Ascending aorta (tissue), 2 donors: ENCODE measurements at places on chromosomes 11 and 22.

GRCh38 chr11:121099364-121099763, 1.7 kb upstream of the TECTA start:
- no peak for DNase-seq

- DNase-seq = no peak
Observed at GRCh38 chr11:121437018-121437685, 15.0 kb upstream of the SORL1 start.

DNA sequence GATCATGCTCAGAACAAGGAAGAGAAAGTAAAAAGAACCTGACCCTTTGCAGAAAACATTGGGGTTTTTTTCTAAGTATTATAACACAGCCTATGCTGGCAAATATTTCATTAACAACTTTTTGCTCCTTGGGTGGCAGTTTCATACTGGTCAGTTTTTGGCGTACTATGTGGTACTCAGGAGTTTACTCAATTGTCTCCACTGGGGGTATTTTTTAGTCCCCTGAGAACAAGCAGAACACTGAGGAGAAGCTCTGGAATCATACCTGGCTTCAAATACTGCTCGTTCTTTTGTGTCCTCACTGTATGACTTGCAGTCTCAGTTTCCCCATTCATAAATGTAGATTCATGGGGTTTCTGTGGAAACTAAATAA, 90.4 kb downstream of the SERGEF start:
- DNase-seq = no peak

GRCh38 chr11:33775832-33776470, 1.6 kb upstream of the FBXO3 start:
- DNase-seq = no peak

DNA sequence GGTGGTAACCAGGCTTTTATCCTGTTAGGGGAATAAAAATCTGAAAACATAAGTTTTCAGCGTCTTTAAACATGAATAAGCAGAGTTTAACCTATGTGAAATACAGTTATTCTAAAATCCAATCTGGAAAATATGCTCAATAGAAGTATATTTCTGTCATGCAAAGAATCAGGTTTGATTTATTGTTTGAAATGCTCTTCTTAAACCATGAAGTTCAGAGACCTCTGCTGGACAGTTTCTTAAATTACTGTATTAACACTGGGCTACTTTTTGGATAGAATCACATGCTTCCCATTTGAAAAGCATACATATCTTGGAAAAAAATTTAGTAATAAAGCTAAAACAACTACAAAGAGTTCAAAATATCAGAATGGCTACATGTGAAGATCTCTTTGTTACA, 25.4 kb downstream of the APIP start:
- DNase-seq = no peak

DNA sequence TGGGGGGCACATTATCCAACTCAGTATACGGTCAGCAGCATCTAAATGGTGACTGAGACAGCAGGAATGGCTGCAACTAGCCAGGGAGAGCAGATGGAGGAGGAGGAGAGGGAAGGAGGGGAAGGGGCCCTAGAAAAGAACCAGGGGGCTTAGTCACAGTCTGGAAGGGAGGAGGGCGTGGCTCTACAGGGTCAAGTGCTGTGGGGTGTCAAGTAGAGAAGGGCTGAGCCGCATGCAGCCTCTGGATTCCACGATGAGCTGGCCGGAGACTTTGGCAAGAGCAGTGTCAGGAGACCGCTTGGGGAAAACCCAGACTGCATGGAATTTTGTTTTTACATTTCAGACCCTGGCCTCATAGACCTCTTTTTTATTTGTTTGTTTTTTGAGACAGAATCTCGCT, 25.8 kb upstream of the PPFIA1 start:
- no peak for DNase-seq

DNA sequence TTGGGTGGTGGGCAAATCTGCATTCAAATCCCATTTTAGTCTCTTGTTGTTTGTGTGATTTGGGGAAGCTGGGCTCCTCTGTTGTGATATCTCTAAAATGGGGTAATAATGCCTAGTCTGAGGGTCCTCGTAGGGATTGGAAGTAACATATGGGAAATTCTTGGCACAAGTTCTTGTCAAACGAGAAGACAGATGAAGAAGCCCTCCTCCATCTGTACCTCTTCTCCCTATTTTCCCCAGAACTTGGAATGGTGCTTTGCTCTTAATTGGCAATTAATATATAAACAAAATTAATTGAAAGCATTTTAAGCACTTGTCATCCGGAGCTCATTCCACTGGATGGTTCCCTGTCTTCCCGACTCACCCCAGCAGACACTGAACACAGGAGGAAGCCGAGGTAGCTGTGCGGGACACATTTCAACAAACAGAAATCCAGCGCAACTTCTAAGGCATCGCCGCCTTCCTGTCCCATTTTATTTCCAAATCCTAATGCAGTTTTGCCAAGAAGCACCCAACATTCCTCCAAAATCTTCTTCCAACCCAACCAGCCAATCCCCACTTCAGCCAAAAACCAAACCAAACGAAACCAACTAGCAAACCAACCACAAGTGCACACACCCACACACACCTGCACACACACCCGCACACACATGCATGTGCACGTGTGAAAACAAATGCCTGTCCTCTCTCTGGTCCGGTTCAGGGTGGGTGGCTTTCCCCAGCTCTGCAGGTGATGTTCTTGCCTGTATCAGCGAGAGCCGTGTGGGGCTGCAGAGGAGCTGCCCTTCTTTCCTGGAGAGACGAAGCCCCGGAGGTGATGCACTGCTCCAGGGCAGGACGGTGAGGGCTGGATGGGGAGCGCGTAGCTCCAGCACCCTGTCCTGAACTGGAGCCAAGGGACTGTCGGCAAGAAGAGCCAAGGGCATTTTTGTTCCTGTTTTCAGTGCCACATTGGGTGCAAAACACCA, 100.8 kb upstream of the B3GAT1 start:
- no peak for DNase-seq

GRCh38 chr11:106276126-106276525, 198.7 kb downstream of the AASDHPPT start:
- no peak for DNase-seq

DNA sequence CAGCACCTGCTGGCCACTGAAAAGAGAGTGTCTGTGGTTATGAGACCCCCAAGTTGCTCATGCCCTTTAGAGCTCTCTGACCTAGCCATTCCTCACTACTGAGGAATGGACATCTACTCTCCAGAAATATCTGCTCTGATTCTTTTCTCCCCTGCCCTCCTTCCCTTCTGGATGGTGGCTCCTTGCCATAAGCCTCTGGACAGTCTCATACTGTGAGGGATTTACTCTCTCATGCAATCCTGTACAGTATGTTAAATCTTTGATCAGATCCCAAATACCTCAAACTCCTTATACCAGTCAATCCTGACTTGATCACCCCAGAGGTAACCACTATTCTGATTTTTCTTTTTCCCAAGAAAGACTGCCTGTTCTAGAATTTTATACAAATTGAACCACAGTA, 80.7 kb downstream of the ARHGAP20 start:
- no peak for DNase-seq

DNA sequence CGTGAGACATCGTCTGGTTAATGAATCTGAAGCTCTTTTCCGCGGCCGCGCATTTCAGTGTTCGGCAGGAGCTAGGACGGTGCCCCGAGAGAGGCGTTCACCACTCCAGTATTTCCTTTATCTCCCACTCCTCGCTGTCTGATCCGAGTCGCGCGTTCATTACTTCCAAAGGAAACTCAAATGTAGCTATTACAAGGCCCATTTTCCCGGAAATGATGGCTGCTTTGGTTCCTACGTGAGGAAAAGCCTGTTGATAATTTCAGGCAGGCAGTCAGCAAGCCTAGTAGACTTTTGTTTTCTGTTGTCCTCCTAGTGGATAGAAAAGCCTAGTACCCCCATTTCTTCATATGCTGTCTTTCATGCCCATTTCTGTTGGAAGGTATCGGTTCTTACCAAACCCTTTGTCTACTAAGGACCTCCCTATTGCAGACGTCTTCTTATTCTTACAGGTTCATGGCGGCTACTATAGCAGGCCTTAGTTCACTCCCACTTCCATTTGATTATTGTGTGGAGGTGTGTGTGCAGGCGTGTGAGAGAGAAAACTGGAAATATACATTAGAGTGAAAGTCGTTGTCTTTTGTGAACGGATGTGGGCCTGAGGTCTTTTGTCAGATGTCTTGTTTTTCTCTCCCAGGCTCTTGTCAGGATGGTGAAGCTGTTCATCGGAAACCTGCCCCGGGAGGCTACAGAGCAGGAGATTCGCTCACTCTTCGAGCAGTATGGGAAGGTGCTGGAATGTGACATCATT, 737 bp downstream of the RBM4 start:
- DNase-seq = no peak

DNA sequence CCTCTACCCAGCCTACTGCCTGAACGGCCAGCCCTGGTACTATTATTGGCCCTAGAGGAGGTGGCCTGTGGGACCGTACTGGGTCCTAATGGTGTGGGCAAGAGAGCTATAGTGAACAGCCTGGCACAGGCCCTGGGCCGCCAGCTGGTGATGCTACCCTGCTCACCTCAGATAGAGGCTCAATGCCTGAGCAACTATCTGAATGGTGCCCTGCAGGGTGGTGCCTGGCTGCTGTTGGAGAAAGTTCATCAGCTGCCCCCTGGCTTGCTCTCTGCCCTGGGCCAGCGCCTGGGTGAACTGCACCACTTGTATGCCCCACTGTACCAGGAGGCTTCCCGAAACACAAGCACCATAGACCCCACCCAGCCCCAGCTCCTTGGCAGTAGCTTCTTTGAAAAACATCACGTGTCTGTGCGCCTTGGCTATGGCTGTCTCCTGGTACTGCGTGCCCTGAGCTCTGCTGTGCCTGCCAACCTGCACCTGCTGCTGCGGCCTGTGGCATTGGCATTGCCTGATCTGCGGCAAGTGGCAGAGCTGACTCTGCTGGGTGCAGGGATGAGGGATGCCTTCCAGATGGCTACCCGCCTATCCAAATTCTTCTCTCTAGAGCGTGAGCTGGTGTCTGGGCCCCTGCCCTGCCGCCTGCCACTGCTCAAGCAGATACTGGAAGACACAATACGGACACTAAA, 49.0 kb downstream of the DNHD1 start:
- no peak for DNase-seq

DNA sequence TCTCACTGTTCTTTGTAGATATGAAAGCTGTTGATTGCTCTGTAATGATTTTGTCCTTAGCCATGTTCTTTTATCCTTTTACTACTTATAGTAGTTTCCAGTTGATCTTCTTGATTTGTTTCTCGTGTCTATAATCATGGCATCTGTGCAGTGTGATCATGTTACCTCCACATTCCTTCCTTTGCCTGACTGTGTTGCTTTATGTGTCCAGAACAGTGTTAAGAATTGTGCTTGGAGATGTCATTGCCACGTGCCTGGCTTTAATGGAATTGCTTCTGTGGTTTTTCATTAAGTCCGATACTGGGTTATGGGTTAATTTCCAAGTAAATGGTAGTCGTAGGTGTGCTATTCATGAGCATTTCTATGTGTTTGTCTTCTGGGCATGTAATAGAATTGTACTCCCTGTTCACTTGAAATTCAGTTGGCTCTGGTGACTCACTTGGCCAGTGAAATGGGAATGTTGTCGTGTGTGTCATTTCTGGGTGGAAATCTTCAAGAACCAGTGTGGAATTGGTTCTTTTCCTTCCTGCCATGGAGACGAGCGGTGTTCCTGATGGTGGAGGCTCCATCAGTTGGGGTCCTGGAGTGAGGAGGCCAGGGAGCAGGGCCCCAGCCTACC, 6.8 kb downstream of the GTSE1 start:
- DNase-seq = no peak

- DNase-seq = no peak
Observed at GRCh38 chr11:117492578-117493251, 165.1 kb downstream of the CEP164 start.

DNA sequence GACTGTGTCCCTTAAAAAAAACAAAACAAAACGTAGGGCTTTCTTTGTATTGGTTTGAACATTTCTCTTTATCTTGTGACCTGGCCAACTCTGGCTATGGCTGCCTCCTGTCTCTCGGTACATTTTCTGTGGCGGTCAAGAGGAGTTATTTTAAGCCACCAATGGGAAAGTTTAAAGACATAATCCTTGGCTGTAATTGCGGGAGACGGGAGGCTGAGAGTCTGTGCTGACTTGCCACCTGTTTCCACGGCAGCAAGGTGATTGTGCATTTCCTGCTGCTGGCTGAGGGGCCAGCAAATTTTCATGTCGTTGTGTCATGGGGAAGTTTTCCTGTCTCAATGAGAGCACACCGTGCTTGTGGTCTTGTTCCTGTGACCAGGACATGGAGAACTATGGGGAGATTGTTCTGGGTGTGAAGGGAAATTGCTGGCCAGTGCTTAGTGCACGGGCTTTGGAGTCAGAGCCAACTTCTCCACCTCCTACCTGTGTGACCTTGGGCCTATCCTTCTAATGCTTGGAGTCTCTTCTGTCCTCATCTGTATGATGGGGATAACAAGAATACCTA, 11.0 kb downstream of the PTPRJ start:
- DNase-seq = no peak

DNA sequence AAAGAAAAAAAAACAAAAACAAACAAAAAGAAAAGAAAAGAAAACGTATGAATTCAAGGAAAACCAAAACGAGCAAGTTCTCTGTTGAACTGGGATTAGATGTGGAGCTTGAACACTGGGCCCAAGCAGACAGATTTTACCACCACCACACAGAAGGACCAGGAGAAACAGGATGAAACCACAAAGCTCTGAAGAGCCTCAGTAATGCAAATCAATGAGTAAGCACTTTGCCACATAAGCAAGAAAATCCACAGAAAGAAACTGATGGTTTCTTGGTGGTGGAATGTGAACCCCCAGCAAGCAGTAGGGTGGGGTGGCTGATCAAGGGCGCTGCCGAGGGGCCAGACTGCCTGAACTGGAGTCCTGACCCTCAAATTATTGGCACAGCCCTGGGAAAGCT, 50.9 kb upstream of the NFRKB start:
- DNase-seq = no peak

DNA sequence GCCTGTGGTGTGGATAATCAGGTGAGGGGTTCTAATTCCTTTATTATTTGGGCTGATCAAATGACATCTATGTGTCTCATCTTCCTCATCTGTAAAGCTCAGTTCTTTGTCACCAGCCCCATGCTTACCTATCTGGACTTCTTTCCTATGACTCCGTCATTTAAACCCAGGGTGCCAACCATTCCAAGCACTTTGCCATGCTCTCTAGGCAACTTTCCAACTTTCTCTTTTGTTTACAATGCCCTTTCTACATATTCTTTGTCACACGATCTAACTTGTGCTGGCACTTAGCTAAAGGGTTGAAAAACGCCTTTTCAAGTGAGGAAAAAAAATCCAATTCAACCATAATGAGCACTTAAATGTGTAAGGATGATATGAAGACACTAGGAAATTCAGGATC, 27.9 kb downstream of the EXPH5 start:
- no peak for DNase-seq

DNA sequence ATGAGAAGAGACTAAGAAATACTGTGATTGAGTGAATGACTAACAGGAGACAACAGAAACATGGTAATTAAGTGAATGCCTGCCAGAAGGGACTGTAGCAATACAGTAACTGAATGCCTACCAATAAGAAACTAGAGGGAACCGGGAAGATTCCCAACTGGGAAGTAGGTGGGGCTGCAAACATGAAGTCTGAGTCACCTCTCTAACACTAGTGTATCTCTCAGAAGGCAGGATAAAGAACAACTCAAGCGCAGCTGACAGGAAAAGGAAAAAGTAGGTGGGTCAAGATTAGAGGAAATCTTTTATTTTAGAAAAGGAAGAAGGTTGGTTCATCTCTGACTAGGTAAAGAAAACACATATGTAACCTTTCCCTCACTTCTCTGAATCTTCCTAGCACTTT, 14.0 kb downstream of the C11orf42 start:
- no peak for DNase-seq
